ENCODE measurements at places on chromosomes 12 and 14.

DNA sequence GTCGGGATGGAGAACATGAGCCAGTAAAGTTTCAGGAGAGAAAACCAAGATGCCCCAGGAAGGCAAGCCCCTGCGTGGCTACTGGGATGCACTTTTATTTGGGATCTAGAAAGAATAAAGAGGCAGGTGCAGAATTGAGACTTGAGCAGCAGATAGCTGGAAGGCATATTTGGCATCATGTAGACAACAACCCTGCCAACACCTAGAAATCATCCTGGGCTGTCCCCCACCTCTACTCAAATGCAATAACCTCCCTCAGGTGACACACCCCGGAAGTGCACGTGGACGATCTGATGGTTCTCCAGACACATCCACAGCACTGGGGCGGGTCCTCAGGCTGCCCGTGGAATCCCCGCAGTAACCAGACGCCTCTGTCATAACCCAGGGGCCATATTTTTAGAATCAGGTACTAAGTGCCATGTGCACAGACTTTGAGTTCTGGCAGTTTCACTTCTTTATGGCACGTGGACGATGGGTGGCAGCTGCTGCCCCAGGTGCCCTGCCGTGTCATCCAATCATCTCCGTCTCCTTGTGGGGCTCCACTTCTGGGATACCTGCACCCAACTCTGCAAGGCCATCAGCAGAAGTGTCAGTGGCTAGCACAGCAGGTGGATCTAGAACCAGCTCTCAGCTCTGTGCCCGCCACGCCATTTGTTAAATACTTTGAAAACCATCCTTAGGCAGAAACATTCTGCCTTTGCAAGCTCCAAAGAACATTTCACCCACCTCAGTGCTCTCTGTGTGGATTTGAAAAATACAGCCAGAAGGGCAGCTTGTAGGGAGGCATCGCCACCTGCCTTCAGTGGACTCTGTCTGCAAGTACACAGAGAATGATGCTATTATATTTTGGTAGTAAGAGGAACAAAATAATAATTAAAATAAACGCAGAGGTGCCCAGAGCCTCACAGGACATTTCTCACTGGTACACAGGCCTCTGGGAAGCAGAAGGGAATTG, 771.7 kb upstream of the TMEM132C start:
- DNase-seq, result no peak

DNA sequence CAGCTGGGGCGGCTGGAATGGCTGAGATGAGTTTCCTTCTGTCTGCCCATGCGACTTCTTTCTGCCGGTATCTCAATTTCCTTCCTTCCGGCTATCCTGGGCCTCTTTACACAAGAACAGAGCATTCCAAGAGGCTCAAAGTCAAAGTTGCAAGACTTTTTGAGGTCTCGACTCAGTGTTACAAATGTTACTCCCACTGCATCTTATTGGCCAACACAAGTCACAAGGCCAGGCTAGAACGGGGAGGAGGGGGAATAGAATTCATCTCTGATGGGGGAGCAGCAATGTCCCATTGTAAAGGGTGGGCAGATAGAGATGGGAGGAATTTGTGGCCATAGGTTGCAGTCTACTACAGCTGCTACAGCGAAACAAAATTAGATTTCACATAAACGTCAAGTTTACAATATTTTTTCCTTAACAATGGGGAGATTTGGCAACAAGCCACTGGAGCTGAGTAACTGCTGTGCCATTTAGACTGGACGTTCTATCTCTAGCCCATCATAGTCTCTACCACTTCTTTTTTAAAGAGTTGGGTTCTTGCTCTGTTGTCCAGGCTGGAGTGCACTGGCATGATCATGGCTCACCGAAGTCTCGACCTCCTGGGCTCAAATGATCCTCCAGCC, 9.5 kb upstream of the NYNRIN start:
- no peak for DNase-seq

- peak; percentile 24 for DNase-seq
Observed at GRCh38 chr12:50162230-50162629, 4.9 kb downstream of the CERS5 start.

DNA sequence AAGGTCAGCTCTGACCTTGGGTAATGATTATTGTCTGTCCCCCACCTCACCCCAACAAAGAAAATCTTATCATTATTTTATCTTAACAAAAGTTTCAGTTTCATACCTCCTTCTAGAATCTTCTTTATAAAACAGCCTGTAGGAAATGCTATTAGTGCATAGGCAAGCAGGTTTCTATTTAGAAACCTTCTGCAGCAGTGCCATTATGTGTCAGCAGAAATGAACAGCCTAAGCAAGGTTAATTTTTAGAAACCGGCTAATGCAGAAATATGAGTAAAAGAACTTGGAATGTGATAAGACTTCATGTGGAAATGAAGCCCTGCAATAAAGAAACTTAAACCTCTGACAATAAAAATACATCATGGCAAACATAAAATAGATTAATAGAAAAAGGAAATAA, 814.4 kb downstream of the FSCB start:
- no peak for DNase-seq

DNA sequence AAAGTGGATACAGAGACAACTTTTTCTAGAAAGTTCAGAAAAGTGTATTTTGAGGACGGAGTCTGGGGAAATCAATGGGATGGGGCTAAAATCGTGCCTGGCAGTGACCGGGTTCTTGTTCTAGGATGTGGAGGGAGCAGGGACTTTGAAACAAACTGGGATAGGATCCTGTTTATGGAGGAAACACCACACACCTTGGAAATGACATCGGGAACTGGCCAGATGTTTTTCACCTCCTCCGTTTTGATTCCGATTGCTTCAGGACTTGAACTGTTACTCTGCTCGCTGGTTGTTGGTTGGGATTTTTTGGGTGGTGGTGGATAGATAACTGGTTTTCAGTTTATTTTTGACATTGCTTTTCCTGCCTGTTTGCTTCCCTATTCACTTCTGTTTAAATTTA, 506 bp downstream of the EMP1 start:
- DNase-seq, result no peak

GRCh38 chr14:91315844-91316267, 71.4 kb upstream of the GPR68 start:
- no peak for DNase-seq

DNA sequence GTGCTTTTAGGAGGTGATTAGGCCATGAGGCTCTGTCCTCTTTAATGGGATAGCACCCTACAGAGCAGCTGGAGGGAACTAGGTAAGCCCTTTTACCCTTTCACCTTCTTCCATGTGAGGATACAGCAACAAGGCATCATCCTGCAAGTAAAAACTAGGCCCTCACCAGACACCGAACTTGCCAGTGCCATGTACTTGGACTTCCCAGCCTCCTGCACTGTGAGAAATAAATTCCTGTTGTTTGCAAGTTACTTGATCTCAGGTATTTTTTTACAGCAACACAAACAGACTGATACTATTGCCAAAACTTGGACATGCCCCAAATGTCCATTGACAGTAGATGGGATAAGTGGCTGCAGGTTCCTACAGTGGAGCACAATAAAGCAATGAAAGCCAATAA, 85.8 kb upstream of the MAP1LC3B2 start:
- DNase-seq, result no peak

DNA sequence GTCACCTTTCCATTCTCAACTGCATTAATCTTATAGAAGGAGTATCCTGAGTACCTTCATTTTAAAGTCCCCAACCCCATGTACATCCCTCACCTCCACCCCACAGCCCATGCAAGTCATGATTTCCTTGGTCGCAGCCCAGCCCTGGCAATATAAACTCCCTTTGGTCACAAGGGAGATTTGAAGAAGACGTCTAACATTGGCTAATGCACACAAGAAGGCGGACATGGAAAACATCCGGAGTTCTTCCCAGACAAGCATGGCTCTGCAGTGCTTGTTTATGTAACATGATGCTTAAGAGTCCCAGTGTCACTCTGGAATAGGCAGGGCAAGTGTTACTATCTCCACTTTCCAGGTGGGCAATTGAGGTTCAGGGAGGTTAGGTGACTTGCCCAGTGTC, 277.6 kb downstream of the DPF3 start:
- no peak for DNase-seq

DNA sequence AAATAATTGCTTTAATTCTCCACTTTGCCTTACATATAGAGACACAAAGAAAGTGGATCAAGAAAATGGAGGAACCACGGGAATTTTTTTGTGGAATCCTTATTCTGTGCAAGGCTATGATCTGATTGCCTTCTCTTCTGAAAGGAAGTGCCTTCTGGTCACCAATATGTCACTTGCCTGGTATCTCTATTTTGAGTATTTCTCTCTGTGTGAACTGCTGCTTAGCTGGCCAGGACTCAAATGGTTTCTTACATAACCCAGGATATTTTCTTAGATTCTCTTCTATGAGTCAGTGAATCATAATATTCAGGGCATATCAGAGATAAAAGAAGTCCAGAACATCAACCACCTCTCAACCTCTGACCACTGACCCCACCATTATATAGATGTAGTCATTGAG, 156.1 kb downstream of the DIO2 start:
- DNase-seq, result no peak

GRCh38 chr14:20671597-20672283, 12.6 kb upstream of the RNASE4 start:
- DNase-seq, result no peak

DNA sequence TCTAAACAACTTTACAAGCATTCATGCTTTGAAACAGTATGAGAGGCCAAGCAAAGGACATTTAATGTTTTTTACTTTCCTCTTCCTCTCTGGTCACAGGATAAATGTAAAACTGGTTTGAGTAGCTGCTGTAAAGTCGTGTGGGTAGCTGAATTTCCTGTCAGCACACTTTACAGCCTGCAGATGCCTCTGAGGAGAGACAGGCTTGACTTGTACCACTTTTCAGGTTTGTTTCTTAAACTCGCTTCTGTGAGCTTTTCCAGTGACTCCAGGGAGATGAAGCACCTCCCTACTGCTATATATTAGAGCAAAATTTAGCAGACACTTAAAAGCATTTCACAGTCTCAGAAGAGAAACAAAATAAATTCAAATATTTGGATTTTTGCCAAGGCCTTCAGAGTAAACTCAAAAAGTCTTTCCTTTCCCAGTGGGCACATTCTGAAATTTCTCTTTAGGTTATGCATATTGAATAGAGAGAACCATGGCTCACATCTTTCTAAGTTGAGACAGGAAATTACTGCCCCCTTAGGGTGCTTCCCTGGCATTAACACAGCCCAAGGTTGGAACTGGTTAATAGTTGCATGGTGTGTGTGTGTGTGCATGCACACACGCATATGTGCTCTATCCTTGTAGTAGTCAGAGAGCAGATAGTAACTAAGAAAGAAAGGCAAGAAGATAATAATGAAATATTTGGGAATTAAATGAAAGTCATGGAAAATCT, 557.3 kb upstream of the MIS18BP1 start:
- DNase-seq, result no peak

GRCh38 chr14:33026850-33027430, 88.3 kb downstream of the NPAS3 start:
- DNase-seq, result no peak

- peak; percentile 57 for DNase-seq
Observed at GRCh38 chr12:65925626-65926025, 101.3 kb downstream of the HMGA2 start.

DNA sequence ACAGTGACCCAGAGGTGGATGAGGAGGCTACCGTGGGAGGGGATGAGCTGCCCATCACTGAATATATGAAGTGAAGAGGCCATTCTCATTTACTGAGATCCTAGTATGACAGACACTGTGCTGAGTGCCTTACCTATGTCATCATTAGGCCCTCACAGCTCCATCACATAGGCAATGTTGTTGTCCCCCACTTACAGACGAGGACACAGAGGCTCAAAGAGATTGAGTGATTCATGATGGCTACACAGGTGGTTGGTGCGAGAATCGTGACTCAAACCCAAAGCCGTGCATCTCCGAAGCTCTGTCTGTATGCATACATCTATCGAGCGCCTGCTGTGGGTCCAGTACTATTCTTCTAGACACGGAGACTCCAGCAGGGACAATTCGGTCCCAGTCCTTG, 5.9 kb upstream of the CCDC197 start:
- DNase-seq, result no peak

GRCh38 chr14:20194101-20194500, 3.4 kb downstream of the OR11G2 start:
- DNase-seq, result no peak

DNA sequence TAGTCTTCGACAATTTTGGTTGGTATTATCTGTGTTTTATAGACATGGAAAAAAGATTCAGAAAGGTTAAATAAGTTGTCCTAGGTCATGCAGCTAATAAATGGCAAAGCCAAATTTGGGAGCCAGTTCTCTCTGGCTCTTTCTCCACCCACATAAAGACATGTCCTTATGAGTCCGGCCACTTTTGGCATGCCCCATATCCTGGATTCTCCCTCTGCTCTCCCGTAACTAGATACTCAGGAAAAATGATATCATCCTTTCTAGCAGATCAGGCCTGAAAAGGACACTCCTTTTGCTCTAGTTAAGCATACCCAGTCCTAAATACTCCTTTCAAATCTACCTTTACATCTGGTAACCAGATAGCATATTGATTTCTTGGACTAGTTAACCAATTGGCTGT, 64.4 kb downstream of the TTLL5 start:
- no peak for DNase-seq

- no peak for DNase-seq
Observed at GRCh38 chr14:67749341-67750084, 47.8 kb downstream of the RDH12 start.

DNA sequence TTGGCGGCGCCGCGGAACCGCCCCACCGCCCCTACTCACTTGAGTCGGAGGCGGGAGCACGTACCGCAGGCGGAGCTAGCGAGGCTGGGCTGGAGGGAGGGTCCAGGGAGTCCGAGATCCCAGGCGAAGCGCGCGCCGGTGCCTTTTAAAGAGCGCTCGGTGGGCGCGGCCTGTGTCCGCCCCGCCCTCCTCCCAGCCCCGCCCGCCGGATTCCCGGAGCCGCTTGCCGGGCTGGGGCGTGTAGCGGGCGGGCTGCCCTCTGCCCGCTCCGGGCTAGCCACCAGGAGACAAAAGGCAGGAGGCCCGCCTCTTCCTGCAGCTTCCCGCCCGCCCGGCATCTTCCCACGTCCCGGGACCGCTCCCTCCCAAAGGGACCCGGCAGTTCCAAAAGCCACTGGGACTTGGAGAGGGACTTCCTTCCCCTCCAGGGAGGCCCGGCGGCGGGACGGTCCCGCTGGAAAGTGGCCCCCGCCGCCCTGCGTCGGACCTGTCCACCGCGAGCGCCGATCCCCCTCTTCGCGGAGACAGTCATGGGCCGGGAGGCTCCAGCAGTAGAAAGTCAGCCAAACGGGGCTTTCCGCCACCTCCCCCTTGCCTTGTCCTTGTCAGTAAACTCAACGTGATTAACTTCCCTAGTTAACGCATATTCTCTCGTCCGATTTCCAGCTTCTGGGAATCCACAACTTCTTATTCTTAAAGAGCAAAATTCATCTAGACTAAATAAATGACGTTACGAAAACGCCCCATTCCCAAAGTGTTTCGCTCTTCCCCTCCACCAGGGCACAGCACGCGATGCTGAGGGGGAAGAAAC, at the start of gene CSRP2:
Gene CSRP2 (minus strand): TSS at position 121 of the 811 bp plus-strand sequence. CDS start 12,759 bp downstream, outside the sequence.
- peak; percentile 67 for DNase-seq

DNA sequence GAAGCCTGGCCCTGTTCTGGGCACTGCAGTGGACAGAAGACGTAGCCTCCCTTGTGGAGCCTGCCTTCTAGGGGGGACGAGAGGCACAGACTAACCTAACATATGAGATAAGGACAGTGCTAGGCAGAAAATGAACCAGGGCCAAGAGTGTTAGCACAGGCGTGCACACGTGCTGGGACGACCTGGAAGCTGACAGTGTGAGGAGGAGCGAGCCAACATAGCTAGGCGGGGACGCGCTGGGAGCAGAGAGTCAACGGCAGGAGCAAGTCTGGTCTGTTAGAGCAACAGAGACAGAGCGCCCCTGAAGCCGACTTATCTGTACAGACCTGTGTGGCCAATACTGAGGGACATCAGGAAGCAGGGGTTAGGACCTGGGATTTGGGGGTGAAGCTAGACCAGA, 8.0 kb downstream of the PXMP2 start:
- DNase-seq, result no peak

- no peak for DNase-seq
Observed at GRCh38 chr14:75724414-75725204, 63.6 kb downstream of the TTLL5 start.

Measured in inflammatory macrophage treated with lipopolysaccharide for 1 hour (primary cell).